Kidney capillary endothelial cell (primary cell): ENCODE measurements at places on chromosomes 3 and 15.

- peak; percentile 6 for DNase-seq
These were observed 71.1 kb downstream of the DNAJB8 start for GRCh38 chr3:128395500-128396162.

DNA sequence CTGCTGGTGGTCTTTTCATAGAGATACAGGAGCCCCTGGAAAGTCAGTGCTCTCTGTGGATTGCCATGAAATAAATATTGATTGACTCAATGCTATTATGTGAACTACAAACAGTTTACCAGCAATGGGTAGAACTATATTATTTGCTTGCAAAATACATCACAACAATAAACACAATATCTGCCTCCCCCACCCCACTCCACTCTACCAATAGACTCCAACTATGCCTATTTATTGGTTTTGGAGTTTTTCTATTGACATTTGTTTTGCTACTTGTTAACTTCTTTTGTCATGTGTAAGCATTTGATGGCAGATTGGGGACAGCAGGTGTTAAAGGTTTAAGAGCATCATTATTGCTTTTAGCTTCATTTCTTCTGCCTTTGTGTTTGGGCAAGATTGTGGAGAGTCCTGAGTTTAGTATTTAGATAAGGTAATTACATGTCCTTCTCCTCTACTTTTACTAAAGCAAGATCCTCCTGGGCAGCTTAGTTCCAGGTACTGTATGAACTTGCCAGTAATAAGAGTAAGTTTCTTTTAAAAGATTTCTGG is 8.3 kb downstream of the FNDC3B start:
- DNase-seq = no peak

GRCh38 chr3:79769229-79769628 is 1.4 kb upstream of the ROBO1 start:
- DNase-seq = no peak

DNA sequence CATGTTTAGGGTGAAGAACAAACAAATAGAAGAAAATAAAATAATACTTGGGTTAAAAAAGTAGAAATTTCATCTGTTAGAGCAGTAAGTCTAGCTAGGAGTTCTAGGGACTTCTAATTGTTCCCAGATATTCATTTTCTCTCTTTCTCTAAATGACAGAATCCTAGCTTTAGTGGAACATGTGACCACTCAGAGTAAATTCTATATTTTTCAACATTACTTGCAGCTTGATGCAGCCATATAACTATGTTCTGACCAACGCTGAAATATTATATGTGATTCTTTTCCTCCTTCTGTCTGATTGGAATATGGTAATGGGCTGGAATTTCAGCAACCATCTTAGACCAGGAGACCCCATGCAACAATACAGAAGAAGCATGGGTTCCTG is 8.1 kb downstream of the PTX3 start:
- DNase-seq = no peak

GRCh38 chr3:113147681-113148261 is 63.6 kb upstream of the BOC start:
- no peak for DNase-seq

GRCh38 chr15:90647326-90647725 is 69.8 kb upstream of the BLM start:
- no peak for DNase-seq

DNA sequence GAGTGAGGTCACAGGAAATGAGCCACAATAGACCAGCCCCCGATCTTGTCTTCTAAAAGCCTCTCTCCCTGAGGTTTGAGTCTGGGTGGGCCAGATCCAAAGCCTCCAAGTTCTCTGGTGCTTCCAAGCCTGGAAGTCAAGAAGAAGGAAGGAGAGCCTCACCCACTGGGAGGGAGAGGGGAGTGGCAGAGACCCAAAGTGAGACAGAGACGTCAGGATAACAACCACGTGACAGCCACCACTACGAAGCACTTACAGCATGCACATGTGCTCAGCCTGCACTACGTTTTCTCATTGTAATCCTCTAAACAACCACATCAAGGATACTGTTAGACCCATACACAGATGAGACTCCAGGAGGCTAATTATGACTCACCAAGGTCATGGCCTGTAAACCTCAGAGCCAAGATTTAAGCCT is 197.3 kb upstream of the LINGO1 start:
- peak; percentile 47 for DNase-seq

- no peak for DNase-seq
These were observed 176.4 kb downstream of the TJP1 start for GRCh38 chr15:29645841-29646240.

DNA sequence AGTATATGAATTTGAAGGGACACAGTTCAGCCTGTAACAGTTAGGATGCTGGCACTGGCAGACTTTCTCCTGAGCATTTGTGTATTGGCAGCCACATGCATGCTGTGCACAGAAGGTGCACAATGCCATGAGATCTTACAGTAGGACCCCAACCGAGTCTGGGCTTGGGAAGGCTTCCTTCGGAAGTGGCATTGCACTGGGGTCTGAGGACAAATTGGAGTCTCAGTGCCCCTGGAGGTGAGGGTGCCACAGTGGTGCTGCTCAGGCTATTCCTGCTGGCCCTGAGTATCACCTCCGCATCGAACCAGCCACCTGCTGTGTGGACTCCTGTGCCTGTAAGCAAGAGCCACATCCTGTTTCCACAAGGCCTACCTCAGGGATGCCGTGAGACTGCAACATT is 99.5 kb downstream of the DNAJB8 start:
- DNase-seq = no peak

- DNase-seq = no peak
These were observed 62.6 kb upstream of the CNTN4 start for GRCh38 chr3:2036076-2036475.

DNA sequence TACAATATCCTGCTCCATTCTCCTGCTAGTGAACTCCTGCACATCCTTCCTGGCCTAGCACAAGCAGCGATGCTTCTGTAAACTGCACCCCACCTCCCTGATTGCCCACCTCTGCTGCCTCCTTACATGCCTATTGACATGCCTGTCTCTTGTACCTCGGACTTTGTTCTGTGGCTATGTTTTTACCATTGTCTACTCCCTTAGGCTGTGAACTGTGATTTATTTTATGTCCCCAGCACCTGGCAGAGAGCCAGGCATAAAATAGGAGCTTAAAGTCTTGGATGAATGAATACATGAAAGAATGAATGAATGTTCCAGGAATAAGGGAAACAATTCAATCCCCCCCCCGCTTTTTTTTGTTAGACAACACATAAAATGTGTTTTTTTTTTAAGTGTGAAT is 210.0 kb downstream of the MYRIP start:
- no peak for DNase-seq

DNA sequence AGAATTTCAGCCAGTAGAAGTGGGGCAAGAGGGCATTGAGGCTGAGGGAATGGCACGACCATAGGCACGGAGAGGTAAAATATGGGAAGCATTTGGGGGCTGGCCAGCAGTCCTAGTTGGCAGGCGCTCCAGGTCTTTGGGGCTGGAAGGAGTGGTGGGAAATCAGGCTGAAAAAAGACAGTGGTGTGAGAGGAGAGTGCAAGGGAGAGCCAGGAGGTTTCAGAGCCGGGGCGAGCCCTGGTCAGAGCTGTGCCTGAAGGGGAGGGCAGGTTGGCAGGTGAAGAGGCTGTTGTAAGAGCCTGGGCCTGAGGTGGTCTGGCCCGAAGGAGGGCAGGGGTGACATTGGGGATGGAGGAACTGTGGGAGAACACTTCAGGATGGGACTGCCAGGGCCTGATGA is 1.6 kb upstream of the IDH3A start:
- no peak for DNase-seq

DNA sequence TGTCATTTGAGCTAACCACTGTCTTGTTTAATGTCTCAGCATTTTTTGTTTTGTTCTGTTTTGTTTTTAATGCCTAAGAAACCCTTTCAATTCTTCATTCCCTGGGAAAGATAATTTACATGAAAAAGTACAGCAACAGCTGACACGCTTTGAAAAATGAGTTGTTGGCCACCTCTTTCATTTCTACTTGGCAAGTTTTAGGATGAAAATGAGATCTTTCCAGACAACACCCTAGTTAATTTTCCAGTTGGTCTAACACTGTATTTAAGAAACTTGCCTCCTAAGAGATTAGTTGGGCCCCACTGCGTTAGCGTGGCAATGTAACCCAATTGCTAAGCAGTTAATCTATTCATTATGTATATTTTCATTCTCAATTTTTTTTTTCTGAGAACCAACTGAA is 194.0 kb upstream of the LRRN1 start:
- DNase-seq = no peak

DNA sequence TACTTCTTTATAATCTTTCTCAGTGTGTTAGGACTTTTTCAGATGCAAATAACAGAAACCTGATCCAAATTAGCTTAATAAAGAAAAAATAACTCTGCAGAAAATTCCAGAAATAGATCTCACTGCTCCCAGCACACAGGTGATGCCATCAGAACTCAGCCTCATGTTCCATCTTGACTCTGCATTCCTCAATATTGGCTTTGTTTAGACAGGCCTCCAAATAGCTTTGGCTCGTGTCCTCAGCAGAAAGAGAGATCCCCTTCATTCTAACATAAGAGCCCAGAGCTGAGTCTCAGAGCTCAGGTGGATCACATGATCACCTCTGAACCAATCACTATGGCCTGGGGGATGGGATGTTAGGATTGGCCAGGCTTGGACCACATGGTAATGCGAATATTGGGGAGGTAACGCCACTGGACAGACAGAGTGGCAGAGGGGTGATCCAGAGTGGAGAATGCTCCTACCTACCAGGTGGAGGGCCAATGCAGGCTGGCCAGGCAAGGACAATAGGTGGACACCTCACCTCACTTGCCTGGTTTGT is 46.6 kb upstream of the TBC1D21 start:
- no peak for DNase-seq

- DNase-seq = no peak
These were observed 85.7 kb downstream of the MEGF11 start for GRCh38 chr15:66167854-66168253.

GRCh38 chr3:36867810-36868209 is 77.0 kb downstream of the TRANK1 start:
- DNase-seq = no peak

DNA sequence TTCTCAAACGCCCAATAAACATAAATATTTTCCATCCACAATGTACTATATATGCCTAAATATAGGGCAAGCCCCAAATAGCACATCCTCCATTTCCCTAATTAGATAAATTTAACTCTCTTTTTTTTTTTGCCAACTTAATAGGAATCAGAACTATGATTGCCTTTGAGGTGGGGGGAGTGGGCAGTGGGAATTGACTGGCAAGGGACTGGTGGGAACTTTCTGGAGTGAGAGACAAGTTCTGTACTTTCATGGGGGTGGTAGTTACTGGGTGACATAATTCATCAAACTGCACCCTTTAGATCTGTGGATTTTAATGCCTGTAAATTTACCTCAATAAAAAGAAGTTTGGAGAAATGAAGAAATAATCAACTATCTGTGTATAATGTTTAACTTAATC is 88.2 kb upstream of the CTDSPL start:
- no peak for DNase-seq

DNA sequence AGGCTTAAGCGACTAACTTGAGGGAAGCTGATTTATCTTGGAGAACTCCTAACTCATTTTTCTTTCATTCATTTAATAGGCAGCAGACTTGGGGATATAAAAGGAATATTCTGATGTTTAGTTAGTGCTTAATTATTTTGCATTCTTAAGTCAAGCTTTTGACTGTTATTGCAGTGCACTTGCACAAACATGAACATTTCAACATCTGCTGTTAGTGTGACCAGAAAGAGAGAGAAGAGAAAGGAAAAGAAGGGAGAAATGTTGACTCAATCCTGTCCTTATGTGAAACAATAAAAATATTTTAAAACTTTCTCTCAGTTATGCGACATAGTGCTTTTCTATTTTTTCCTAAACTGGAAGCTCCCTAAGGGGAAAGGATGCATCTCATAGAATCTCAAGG is 507.8 kb downstream of the LPP start:
- DNase-seq = no peak

GRCh38 chr3:108180194-108180593 is 42.0 kb downstream of the IFT57 start:
- DNase-seq = no peak

- DNase-seq = no peak
These were observed 77.7 kb upstream of the FAM174B start for GRCh38 chr15:92733090-92733933.

DNA sequence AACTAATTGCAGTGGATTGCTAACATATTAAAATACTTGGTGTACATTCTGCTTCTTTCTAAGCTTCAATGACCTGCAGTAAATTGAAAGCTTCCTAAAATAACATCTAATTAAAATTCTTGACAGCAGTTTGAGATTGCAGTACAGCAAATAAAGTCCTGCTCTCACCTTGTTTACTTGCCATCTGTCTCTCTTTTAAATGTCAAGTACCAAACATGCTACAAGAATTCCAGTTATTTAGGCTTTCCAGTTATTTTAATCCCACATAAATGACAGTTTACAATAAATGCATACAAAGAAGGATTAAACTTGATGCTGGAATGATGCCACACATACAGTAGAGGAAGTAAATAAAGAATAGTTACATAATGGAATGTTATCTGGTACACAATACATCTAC is 33.2 kb downstream of the CBLB start:
- DNase-seq = no peak

- no peak for DNase-seq
These were observed 1.7 kb downstream of the GLYCTK start for GRCh38 chr3:52289338-52289746.

DNA sequence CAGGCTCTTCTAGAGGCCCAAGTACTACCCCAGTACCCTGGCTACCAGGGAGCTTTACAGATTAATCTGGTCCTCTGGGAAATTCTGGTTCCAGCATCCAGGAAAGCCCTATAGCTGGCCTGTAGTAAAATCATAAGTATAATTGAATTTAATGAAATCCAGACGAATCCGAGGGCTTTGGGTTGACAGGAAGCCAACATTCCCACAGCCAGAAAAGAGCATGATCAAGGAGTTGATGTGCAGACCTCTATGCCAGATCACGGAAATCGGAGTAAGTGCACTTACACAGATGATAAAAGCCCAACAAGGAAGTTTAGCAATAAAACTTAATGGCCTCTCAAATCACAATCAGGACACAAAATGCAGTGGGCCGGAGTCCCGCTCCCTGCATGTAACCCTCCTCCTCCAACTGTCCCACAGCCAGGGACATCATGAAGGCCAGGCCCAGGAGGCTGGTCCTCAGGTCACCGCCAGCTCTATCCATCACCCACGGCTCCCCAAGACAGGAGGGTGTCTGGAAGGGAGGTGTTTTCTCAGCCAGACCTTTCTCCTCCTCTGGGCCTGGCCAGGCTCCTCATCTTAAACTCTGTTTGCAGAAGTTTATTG is 62.8 kb upstream of the SEC22A start:
- no peak for DNase-seq

- no peak for DNase-seq
These were observed 56.9 kb upstream of the PDZRN3 start for GRCh38 chr3:73681610-73682009.

GRCh38 chr3:76561494-76562236 is 478.2 kb upstream of the ROBO2 start:
- no peak for DNase-seq

- DNase-seq = no peak
These were observed 17.5 kb downstream of the RGMA start for GRCh38 chr15:93071469-93071936.

- no peak for DNase-seq
These were observed 172.5 kb downstream of the MTHFS start for GRCh38 chr15:79724312-79724711.

GRCh38 chr15:81940467-81941451 is 105.1 kb downstream of the MEX3B start:
- DNase-seq = no peak

GRCh38 chr15:46768287-46768686 is 949.0 kb upstream of the SEMA6D start:
- DNase-seq = no peak
